Breast epithelium (tissue), 4 donors: ENCODE measurements at places on chromosomes 1 and 21. TPM values are rescaled to one million over a fixed set of nuclear protein-coding genes. Genes with fewer than 3 reads are reported as not detected.
A peak's percentile ranks its signal among the peaks of the same experiment; 100 is the strongest.

COL24A1 gene
- 0.48 TPM for total RNA-seq

DNA sequence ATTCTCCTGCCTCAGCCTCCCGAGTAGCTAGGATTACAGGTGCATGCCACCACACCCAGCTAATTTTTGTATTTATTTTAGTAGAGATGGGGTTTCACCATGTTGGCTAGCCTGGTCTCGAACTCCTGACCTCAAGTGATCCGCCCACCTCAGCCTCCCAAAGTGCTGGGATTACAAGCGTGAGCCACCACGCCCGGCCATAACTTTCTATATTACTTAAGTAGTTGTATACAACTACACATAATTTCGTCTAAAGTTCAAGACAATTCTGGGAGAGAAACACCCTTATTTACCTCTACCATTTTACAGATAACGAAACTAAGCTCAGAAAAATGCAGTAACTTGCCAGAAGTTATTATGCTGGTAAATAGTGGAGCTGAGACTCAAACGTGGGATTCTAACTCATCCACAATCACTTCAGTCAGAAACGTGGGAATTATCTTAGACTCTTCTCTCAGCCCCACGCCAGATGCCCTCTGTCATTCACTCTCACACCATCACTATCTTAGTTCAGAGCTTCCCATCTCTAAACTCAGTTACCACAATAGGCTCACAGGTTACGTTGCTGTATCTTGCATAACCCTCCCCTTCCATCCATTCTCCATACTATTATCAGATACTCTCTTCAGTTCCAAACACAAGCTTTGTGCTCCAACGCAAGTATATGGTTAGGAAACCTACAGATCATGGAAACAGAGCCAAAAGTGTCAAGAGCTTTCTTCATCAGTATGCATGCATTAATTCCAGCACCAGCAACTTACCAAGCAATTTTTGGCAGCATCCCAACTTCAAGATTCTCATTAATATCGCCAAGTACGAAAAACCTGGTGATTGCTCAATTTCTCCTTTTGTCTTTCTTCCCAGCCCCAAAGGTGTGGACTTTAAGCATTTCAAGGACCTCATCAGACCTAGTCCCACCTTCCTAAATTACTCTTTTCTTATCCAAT, 69.3 kb downstream of the RERE start:
- no peaks in the 10 kb centered on the region for H3K4me1 ChIP-seq
- DNase-seq: no peak
- no peak overlapping the region for H3K27ac ChIP-seq
- H3K36me3 ChIP-seq: no peaks in the 10 kb centered on the region

DNA sequence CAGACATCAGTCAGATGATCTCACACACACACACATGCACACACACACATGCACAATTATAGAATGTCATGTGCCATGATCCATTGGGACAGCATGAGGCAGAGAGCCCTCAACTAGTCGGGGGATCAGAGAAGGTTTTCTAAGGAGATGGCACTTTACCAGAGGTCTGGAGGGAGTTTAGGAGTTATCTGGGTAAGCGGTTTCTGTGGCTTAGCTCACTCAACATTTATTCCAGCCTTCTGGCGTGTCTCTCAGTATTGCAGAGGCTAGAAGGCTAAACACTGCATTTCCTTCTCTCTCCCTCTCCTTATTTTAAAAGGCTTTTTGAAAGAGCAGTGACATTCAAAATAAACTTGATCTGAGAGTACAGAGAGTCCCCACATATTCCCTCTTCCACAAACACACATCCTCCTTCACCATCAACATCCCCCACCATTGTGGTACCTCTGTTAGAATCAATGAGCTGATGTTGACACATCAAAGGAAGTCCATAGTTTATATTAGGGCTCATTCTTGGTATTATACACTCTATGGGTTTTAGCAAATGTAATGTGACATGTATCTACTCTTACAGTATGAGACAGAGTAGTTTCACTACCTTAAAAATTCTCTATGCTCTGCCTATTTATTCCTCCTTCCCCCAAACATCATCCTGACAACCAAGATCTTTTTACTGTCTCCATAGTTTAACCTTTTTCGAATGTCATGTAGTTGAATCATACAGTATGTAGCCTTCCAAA, 9.0 kb upstream of the PLA2G2A start:
- H3K4me1 ChIP-seq: no peaks in the 10 kb centered on the region
- no peak overlapping the region for H3K4me3 ChIP-seq
- H3K27ac ChIP-seq: peak overlapping the region; percentile 19
- no peak for DNase-seq
- no peaks in the 10 kb centered on the region for H3K36me3 ChIP-seq
- no peaks in the 10 kb centered on the region for H3K27me3 ChIP-seq

DNA sequence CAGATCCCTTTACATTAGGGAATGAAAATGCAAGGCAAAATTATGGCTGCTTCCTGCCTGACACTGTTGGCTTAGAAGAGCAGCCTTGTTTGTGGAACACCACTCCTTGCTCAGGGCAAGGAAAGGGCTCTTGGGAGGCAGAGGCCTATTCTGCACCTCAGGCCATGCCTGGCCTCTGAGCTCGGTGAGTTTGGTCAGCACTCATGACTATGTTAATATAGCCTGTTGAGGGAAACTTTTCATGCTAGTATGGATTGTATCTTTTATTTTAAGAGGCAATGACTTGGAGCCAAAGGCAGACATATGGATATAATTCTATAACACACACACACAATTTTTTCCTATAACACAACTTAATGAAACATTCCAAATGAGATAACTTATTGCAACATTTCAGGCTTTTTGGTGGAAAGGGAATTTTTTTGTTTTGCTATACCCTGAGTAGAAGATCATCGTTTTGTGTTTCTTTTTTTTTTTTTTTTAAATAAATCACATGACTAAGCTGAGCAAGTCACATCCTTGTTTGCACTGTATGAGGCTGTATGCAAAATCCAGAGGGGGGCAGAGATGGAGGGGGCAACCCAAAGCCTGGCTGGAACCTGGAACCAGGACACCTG, 5.6 kb upstream of the YRDC start:
- DNase-seq: no peak
- no peaks in the 10 kb centered on the region for H3K27me3 ChIP-seq
- H3K27ac ChIP-seq: no peak overlapping the region
- peaks cover 2% of the 10 kb centered on the region for H3K36me3 ChIP-seq

DNA sequence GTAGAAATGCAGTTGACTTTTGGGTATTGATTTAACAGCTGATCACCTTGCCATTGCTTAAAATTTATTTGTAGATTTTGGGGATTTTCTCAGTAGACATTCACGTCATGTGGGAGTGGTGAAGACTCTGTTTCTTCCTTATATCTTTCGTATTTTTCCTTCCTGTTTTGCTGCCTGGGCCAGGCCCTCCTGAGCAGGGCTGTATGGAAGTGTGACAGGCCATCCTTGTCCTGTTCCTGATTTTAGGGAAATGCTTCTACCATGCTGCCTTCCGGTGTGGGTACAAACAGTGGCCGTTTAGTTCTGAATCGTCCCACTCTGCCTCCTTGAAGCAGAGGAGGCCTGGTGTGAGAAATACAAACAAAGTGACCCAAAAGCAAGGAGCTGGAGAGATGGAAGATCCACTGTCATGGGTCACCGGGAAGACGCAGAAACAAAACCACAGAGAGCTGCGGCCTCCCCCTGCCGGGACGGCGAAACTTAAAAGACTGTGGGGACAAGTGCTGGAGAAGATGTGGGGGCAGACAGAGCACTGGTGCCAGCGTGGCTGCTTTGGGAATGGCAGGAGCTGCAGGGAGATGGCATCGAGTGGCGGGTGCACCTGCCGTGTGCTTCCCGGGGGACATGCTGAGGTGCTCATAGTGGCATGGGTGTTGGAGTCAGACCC, 7.6 kb downstream of the AGPAT3 start:
- no peak for DNase-seq
- H3K27me3 ChIP-seq: no peaks in the 10 kb centered on the region
- no peaks in the 10 kb centered on the region for H3K4me1 ChIP-seq
- no peak overlapping the region for H3K27ac ChIP-seq
- no peaks in the 10 kb centered on the region for H3K36me3 ChIP-seq

GRCh38 chr1:20423169-20423795, 62.7 kb downstream of the CAMK2N1 start:
- H3K27ac ChIP-seq: no peak overlapping the region
- DNase-seq: no peak
- H3K27me3 ChIP-seq: peaks cover 7% of the 10 kb centered on the region
- H3K36me3 ChIP-seq: no peaks in the 10 kb centered on the region
- H3K4me3 ChIP-seq: no peak overlapping the region
- no peaks in the 10 kb centered on the region for H3K4me1 ChIP-seq

DNA sequence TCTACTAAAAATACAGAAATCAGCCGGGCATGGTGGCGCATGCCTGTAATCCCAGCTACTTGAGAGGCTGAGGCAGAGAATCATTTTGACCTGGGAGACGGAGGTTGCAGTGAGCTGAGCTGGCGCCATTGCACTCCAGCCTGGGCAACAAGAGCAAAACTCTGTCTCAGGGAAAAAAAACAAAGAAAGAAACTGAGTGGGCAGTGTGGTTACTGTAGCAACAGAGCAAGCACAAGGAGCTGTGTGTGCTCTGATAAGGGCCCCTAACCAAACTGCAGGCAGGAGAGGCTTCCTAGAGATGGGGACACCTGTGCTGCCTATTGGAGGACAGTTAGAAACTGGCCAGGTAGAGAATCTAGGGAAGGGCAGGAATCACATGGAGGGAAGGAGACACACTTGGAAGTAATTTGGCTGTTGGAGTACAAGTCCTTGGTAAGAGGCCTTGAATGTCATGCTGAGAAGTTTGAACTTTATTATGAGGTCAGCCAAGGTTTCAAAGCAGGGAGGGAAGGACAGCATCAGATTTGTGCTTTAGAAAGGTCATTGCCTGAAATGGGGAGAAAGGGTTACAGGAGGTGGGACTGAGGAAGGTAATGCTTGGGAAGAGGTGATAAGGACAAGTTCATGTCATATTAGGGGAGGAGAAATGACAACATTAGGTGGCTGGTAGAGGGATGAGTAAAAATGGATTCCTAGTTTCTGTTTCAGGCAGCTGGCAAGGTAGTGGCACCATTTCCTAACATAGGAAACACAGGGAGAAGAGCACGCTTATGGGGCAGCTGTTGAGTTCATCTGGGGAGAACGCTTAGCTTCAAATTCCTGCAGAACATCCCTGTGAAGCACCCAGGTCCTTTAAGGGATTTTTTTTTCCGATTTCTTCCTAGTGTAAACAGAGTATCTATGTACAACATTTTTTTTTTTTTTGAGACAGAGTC, 69.2 kb upstream of the ARTN start:
- no peak for DNase-seq
- H3K27me3 ChIP-seq: no peaks in the 10 kb centered on the region
- no peak overlapping the region for H3K4me3 ChIP-seq
- no peaks in the 10 kb centered on the region for H3K4me1 ChIP-seq
- H3K36me3 ChIP-seq: no peaks in the 10 kb centered on the region

GRCh38 chr1:209041927-209042326, 541.6 kb upstream of the CAMK1G start:
- H3K4me1 ChIP-seq: no peaks in the 10 kb centered on the region
- no peaks in the 10 kb centered on the region for H3K27me3 ChIP-seq
- no peak for DNase-seq
- H3K27ac ChIP-seq: no peak overlapping the region
